ENCODE measurements at places on chromosomes 1 and 21. TPM values are rescaled to one million over a fixed set of nuclear protein-coding genes. Genes with fewer than 3 reads are reported as not detected.

DNA sequence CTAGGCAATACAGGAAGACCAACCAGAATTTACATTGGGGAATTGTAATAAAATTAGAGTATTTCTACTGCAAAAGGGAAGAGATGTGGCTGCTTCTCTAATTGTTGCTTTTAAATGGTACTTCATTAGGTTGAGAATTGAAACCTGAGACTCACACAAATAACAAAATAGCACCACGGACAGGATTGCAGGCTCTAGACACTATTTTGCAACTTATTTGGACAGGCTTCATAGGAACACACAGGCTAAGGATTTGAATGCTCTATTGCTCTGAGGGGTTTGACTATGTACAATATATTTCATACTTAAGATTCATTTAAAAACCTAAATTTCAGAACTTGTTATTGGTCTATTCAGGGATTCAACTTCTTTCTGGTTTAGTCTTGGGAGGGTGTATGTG lies 79.6 kb downstream of the ATP1B1 start:
- no peaks in the 10 kb centered on the region for H3K27me3 ChIP-seq
- no peak for DNase-seq
- no peaks in the 10 kb centered on the region for H3K4me1 ChIP-seq
- H3K27ac ChIP-seq, result no peak overlapping the region

- H3K4me1 ChIP-seq, result no peaks in the 10 kb centered on the region
- H3K4me3 ChIP-seq, result no peak overlapping the region
- no peak overlapping the region for H3K27ac ChIP-seq
- no peaks in the 10 kb centered on the region for H3K27me3 ChIP-seq
Measured at GRCh38 chr1:54070171-54070837, 16.9 kb downstream of the TCEANC2 start.

GRCh38 chr1:117136749-117137148 lies 15.2 kb upstream of the TRIM45 start:
- H3K4me3 ChIP-seq, result no peak overlapping the region
- H3K36me3 ChIP-seq, result no peaks in the 10 kb centered on the region
- DNase-seq, result no peak
- no peaks in the 10 kb centered on the region for H3K27me3 ChIP-seq
- no peak overlapping the region for H3K27ac ChIP-seq

DNA sequence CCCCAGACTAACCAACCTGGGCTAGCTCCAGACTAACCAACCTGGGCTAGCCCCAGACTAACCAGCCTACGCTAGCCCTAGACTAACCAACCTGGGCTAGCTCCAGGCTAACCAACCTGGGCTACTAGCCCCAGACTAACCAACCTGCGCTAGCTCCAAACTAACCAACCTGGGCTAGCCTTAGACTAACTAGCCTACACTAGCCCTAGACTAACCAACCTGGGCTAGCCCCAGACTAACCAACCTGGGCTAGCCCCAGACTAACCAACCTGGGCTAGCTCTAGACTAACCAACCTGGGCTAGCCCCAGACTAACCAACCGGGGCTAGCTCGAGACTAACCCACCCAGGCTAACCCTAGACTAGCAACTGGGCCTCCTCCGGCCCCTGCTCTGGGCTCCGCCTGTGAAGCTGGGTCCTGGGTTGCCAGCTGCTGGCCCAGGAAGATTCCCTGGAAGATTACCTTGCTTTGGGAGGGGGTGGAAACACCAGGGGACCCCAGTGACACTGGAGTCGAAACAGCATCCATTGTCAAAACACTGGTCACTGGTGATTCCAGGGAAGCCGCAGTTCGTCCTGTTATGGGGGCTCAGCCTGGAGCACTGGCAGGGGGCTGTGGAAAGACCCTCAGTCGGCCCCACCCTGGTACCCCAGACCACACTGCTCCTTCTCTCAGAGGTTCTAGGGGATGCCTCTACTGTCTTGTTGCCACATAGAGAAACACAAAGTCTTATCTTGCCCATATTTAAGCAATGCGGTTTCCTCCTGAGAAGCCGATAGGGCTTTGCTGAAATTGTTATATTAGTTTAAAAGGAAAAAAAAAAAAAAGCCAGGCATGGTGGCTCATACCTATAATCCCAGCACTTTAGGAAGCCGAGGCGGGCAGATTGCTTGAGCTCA lies 1.1 kb downstream of the TFF2 start:
- H3K27ac ChIP-seq, result no peak overlapping the region
- H3K4me1 ChIP-seq, result no peaks in the 10 kb centered on the region
- no peak overlapping the region for H3K4me3 ChIP-seq
- no peaks in the 10 kb centered on the region for H3K27me3 ChIP-seq
- DNase-seq, result no peak

- H3K27ac ChIP-seq, result no peak overlapping the region
- DNase-seq, result no peak
Measured at GRCh38 chr1:40825435-40825788, 36.8 kb downstream of the CITED4 start.

The TNN gene
- not detected for polyA plus RNA-seq
